ENCODE measurements at places on chromosomes 7 and 10.
A peak's percentile ranks its signal among the peaks of the same experiment; 100 is the strongest.

- DNase-seq: no peak
Observed at GRCh38 chr7:107843184-107843583, 40.2 kb upstream of the SLC26A3 start.

GRCh38 chr7:16684935-16685334 is 39.0 kb downstream of the BZW2 start:
- no peak for DNase-seq

GRCh38 chr10:86072413-86072812 is 294.2 kb downstream of the GRID1 start:
- no peak for DNase-seq

GRCh38 chr10:132612571-132613504 is 75.3 kb downstream of the INPP5A start:
- no peak for DNase-seq

DNA sequence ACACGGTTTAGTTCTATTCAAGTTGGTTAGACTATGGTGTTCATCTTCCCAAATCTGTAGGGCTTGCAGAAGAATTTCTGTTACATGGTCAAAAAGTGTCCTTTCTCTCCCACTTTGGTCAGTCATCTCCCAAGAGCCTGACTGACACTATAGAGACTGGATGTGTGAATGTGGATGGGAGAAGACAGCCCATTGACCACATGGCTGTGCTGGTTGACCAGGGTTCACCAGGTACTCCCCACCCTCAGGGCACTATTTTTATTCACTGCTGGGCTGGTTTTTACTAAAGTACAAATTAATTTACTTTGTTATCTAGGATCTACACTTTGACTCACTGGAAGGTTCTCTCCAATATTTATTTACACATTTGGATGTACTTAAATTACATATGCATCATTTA is 2.3 kb downstream of the ZNF804B start:
- DNase-seq: no peak

DNA sequence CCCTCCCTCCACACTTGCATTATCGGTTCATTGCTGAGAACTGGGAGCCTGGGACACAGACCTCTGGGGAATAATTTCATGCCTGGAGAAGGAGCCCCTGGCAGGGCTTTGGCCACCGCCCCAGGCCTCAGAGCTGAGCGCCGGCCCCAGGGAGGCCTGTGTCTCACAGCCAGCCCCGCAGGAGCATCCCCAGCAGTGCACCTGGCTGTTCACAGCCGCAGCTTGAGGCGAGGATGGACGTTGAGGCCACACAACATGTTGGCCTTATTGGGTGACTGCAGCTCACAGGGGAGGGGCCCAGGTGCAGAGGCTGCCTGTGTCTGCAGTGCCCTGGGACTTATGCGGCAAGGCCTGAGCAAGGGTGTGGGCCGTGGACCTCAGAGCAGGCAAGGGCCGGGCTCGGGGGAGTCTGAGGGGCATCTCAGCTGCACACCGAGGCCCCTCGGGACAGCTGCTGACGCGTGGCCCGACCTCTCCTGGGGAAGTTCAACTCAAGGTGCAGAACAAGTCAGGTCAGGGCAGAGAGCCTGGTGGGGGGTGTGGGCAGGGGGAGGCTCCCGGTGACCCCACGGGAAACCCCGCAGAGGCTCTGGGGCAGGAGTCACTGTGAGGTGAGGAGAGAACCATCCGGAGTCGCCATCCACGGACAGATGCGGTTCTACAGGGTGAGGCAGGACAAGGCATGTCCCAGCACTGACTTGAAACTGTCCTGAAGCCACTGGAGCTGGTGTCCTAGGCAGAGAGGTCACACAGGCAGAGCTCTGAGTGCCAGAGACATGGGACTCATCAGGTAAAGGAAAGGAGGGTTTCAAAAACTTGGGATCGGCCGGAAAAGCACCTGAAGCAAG is 13.1 kb upstream of the UBE3C start:
- DNase-seq: no peak

- DNase-seq: no peak
Observed at GRCh38 chr7:70477036-70478010, 654.6 kb upstream of the GALNT17 start.

DNA sequence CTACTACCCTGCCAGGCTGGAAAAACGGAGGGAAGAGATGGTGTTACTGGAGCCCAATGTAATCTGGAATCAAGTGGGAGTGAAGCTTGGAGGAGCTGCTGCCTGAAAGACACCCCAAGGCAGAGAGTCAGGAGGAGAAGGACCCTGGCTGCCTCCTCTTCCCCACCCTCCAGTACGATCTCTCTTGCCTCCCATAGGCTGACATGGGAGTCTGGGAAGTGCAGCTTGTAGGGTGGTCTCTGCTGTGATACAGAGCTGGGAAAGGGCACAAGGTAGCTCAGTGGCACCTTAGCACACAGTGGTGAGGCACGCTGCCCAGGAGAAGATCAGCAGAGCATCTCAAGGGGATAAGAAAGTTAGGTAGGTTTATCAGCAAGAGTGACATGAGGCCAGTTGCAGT is 35.9 kb downstream of the EMX2 start:
- DNase-seq: no peak

DNA sequence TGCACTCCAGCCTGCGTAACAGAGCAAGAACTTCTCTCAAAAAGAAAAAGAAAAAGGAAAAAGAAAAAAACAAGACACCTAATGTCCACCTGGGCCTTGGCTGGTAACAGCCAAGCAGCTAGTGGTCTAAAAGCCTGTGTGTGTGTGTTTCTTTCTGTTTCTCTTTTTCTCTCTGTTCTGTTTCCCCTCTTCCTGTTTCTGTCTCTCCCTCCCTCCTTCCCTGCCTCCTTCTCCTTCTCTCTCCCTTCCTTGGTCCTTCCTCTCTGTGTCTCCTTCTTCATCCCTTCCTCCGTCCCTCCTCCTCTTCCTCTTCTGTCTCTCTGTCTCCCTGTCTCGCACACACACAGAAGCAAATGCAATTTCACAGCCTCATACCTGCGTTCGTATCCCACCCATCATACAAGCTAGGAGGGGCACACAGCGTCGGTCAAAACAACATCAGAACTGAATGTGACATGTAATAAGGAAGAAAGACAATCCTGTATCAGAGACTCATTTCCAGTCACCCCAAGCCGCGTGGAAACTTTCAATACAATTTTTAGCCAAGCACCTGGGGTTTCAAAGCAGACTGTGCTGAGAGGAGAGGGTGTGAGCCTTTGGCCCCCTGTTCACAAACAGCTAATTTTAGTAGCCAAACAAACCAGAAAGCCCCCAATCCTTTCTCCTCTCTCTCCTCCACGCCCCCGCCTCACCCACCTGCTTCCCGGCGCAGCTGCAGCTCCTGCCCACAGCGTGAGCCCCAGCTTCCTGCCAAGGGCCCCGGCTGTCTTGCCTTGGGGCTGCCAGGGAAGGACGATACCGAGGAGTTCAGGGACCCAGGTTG is 50.2 kb upstream of the GNA12 start:
- DNase-seq: peak; percentile 42

- DNase-seq: no peak
Observed at GRCh38 chr10:33353853-33354252, 19.4 kb upstream of the NRP1 start.

GRCh38 chr10:48659790-48660189 is 24.9 kb upstream of the WDFY4 start:
- no peak for DNase-seq

GRCh38 chr10:68869623-68870022 is 31.5 kb upstream of the DDX50 start:
- no peak for DNase-seq

DNA sequence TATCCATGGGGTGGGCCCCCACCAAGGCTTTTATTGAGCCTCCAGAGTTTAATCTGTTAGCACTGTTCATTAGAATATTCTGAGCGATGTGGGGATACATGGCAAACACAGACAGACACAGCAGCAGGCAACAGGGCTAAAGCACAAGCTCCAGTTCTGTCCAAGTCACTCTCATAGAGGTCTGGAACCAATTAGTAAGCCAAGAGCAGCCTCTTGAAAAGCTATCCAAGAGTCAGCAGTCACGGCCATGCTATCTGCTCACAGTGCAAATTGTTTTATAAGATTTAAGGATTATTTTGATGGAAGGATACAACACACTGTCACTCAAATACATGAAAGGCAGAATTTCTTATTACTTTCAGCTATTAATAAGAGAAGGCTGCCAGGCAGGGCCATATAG is 86.4 kb upstream of the DGKB start:
- no peak for DNase-seq

DNA sequence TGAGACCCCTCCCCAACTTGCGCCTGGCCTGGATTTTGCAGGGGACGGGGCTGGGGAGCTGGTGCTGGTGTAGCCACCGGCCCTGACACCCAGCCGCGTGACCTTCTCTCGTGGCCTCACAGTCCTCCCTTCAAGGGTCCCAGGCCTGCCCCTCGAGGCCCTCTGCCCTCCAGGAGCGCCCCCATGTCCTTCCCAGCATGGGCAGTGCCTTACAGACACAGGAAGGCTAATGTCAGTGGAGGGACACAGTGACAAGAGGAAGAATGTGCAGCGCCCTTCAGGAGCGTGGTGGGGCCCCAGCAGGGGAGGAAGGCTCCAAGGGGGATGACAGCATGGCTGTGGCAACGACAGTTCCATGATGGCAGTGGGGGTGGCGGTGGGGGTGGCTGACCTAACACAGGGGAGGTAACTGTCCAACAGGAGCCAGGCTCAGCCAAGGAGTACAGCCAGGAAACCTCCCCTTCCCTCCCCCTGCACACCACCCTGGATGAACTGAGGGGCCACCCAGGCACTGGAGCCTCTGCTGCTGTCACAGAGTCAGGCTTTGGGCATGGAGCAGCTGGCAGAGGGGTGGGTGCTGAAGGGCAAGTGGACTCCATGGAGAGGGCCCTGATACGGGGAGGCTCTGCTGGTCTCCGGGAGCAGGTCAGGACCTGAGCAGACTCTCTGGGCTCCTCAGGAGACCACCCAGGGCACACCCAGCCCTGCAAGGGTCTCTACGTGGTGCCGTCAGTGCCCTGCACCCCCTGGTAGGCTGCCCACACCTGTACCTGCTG is 76.0 kb upstream of the RET start:
- DNase-seq: peak; percentile 8

GRCh38 chr10:10803278-10803677 is 214.4 kb upstream of the CELF2 start:
- DNase-seq: no peak

DNA sequence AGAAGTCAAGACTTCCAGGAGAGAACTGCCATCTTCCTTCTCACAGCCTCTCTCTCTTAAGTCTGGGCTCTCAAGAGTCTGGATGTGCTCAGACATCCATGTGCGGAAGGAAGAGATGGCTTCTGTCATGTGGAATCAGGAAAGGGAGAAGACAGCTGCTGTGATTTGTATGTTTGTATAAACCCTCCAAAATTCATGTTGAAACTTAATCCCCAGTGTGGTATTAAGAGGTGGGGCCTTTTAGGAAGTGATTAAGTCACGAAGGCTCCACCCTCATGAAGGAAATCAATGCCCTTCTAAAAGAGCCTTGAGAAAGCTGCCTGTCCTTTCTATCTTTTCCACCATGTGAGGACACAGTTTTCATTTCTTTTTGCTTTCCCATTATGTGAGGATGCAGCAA is 73.9 kb upstream of the PTN start:
- DNase-seq: no peak
